ENCODE measurements at places on chromosomes 3 and 15.

- no peak for DNase-seq
Measured at GRCh38 chr15:90037511-90037860, 36.4 kb downstream of the ZNF710 start.

DNA sequence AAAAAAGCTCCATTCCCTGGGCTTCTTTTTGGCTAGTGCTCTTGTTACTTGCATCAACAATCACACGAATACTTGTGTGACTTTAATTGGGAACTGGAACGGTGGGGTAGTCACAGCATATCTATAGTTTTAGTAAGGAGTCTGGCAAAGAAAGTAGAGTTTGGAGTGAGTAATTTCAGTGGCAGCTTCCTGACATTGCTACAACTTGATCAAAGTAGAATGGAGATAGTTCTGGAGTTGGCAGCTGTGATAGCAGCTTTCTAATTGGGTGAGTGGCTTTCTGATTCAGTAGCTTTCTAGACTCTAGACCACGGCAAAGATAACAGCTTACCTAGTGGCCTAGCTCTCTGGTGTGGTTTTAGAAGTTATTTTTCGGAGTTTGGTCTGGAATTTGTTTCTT, 475.0 kb downstream of the TUSC7 start:
- DNase-seq, result no peak

DNA sequence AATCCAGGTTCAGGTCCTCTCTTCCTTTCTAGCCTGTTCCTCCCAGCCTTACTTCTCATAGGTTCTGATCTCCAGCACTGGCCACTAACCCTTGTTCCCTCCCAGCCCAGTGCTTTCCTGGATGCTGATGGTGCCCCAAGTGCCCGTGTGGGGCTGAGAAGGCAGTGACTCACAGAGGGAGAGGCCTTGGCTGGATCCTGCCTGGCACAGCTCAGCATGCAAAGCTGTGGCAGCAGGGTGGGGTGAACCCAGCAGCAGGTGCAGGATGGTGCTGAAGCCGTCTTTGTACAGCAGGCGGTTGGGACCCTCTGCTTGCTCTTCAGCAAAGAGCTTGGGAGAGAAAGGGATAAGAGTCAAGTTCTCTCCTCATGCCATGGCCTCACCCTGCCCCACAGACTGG, 7.6 kb downstream of the LPCAT4 start:
- no peak for DNase-seq

- DNase-seq, result no peak
Measured at GRCh38 chr3:9211155-9211950, 38.1 kb downstream of the SRGAP3 start.

- no peak for DNase-seq
Measured at GRCh38 chr15:43277231-43277823, 10.6 kb upstream of the TGM5 start.

GRCh38 chr3:14451844-14452739, 49.7 kb downstream of the SLC6A6 start:
- DNase-seq, result no peak

DNA sequence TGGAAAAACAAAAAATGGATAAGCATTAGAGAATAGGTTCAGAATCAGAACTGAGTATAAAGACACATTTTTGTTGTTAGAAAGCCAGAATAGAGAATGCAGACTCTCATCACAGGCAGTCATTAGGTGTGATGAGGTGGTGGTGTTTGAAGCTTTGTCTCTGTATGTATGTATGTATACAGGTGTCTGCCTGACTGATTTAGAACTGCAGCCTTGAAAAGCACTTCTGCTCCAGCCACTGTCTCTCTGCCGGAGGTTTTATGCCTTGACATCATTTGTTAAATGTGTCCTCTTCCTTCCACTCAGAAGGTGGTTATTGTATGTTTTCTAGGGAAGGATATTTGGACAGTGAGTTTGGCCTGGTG, 80.7 kb upstream of the ZBED2 start:
- no peak for DNase-seq
